Frontal cortex (tissue), 4 donors: ENCODE measurements at places on chromosomes 7 and 10.

- DNase-seq: no peak
Measured at GRCh38 chr10:115971921-115972320, 301.1 kb downstream of the GFRA1 start.

DNA sequence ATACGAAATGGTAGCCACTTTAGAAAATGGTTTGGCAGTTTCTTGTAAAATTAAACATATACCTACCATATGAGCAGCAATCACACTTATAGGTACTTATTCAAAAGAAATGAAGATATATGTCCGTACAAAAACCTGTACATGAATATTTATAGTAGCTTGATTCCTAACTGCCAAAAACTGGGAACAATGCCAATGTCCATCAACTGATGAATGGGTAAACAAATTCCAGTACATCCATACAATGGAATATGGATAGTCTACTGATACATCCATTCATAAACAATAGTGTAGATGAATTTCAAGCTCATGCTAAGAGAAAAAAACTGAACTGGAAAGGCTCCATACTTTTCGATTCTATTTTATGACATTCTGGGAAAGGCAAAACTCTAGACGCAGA, 68.5 kb downstream of the AGK start:
- no peak for DNase-seq

- no peak for DNase-seq
Measured at GRCh38 chr10:83849150-83849549, 290.2 kb upstream of the GHITM start.

- DNase-seq: no peak
Measured at GRCh38 chr10:72389014-72389413, 34.3 kb upstream of the DNAJB12 start.

- DNase-seq: no peak
Measured at GRCh38 chr10:69042838-69043237, 45.1 kb upstream of the SRGN start.

GRCh38 chr7:115145512-115145911, 223.6 kb downstream of the MDFIC start:
- no peak for DNase-seq

DNA sequence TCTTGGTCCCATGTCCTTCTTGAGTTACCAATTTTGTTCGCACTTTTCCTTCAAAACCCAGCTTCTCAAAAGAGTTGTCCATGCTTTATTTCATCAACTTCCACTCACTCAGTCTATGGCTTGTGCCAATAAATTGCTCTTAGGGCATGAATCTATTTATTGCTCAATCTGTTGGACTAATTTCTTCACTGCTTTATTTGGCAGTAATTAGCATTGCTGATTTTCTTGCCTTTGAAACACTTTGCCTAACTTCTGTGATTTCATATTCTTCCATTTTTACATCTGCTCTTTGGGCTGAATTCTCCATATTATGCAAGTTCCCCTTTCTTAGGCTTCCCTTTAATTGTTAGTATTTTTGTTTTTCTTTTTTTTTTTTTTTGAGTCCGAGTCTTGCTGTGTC, 16.8 kb downstream of the DLD start:
- no peak for DNase-seq

GRCh38 chr10:50536617-50537240, 87.0 kb downstream of the SGMS1 start:
- DNase-seq: no peak

GRCh38 chr7:50509459-50509858, 55.7 kb downstream of the DDC start:
- DNase-seq: no peak

- DNase-seq: no peak
Measured at GRCh38 chr10:112812586-112812985, 137.5 kb upstream of the TCF7L2 start.

DNA sequence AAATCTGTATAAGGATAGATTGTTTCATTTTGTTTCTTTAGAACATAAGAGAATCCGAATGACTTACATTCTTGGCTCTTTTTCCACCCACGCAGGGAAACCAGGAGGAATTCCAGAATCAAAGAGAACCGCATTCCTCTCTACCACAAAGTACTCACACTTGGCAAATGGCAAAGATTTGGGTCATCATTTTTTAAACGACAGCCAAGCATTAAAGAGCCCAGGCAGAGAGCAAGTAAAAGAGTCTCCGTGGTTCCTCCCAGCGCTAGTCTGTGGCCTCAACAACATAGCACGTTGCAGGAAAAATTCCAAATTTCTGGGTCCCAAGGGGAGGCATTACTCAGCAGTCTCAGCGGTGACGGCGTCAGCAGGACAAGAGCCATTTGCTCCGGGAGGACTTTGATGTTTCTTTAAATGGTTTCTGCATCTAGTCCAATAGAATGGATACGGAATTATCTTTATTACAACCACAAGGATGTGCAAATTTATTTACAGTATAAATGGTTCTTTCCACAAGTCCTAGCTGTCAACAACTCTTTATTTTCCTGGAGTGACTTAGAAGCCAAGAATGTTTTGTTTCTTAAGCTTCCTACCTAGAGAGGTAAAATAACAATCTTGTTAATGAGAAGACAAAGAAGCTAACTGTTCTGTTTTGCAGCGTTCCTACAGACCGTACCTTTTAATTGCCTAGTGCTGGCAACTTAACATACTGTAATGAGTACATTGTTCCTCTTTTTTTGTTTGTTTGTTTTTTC, 232.5 kb downstream of the SKIDA1 start:
- no peak for DNase-seq

DNA sequence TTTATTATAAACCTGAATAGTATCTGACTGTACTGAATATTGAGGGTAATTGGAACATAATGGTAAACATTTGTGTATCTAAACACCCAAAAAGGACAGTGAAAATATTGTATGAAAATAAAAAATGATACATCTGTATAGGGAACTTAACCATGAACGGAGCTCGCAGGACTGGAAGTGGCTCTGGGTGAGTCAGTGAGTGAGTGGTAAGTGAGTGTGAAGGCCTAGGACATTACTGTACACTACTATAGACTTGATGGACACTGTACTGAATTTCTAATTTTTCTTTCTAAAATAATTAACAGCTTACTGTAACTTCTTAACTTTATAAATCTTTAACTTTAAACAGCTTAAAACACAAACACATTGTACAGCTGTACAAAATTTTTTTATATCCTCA, 454.5 kb upstream of the FZD8 start:
- no peak for DNase-seq

- no peak for DNase-seq
Measured at GRCh38 chr10:128694851-128695725, 568.9 kb upstream of the MKI67 start.

DNA sequence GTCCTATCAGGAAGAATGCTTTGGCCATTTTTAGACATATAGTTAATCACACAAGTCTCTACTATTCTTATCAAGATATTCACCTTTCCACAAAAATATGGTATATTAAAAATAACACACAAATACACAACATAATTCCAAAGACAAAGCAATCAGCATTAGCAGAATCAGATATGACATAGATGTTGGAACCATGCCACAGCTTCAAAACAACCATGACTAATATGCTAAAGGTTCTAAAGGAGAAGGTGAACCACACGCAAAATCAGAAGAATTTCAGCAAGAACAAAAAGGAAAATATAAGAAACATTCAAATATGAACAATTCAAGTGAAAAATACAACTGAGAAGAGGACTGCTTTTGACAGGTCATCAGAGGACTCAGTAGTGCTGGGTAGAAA, 670.2 kb upstream of the SORCS1 start:
- no peak for DNase-seq

- no peak for DNase-seq
Measured at GRCh38 chr7:36781011-36781738, 56.9 kb upstream of the AOAH start.
